NCI-H526 treated with DMSO at 0.1 percent for 48 hours (cell line): ENCODE measurements at places on chromosomes 16 and 17.
A peak's percentile ranks its signal among the peaks of the same experiment; 100 is the strongest.

GRCh38 chr17:80603396-80603795, 58.8 kb downstream of the RPTOR start:
- DNase-seq, result no peak

DNA sequence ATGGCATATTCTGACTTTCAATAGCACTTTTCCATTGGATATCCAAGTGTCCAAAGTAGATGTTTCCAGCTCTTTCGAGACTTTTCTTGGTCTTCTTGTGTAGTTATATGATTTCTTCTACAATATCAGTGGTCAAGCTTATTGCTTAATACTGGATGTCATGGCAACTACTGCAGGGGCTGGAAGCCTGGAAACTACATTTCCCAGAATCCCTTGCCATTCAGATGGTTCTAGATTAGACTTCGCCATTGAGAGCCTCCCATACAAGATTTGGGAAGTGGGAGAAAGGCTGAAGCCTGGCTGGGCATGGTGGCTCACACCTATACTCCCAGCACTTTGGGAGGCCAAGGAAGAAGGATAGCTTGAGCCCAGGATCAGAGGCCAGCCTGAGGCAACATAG, 153.6 kb downstream of the C16orf95 start:
- no peak for DNase-seq

- peak; percentile 21 for DNase-seq
Observed at GRCh38 chr16:57775661-57776469, 26.4 kb downstream of the KIFC3 start.

DNA sequence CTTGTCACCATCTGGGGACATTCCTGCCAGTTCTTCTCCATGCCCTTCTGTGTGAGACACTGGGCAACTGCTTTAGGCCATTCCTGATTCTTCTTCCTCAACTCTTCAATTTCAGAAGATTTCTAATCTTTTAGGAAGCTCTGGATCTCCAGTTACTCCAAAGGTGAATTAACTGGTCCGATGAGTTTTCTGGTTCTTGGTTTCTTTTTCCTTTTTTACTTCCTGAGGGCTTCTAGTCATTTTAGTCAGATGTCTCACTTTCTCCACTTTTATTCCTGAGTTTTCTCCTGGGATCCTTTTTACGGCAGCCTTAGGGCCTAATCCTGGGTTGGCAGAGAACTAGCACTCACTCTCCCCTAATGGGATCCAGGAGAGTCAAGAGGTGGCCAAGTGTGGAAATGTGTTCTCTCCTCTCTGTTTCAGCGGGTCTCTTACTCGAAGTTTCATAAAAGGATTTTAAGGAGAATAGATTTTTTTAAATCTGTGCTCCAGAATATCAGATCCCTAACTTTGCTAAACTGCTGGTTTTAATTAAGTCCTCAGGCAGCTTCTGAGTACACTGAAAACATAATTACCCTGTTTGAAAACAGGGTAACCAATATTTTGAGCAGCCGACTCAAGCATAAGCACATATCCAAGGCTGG, 107.6 kb downstream of the RMI2 start:
- no peak for DNase-seq

DNA sequence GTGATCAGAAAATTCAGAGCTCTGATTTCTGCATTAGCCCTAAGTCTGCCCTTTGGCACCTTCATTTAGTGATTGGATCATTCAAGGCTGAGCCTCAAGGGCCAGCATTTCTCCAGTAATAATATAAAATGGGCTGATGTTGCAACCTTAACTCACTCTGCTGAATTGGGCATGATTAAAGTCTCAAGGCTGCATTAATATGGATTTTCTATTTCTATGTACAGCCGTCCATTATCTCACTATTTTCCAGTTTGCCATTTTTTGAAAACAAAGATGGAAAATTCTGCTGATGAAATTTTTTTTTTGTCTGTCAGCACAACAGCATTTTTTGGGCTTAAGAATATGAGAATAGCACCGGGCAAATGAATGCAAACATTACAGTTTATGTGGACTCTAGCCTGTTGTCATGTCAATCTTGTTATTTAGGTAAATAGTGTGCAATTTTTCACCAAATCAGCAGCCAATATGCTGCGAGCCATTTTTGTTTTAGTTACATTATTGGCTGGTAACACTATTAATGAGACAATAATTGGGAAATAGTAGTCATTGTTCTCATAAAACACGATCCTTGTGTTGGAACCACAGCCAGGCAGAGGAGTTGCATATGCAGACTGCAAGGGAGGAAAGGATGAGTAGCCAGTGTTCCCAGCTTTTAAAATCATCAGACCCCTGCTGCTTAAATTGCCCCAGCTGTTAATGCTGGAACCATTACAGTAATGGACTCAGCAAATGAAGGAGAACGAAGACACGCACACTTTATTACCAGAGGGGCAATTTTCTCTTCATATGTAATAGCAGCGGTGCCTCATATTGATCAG, 10.5 kb downstream of the FTO start:
- no peak for DNase-seq

DNA sequence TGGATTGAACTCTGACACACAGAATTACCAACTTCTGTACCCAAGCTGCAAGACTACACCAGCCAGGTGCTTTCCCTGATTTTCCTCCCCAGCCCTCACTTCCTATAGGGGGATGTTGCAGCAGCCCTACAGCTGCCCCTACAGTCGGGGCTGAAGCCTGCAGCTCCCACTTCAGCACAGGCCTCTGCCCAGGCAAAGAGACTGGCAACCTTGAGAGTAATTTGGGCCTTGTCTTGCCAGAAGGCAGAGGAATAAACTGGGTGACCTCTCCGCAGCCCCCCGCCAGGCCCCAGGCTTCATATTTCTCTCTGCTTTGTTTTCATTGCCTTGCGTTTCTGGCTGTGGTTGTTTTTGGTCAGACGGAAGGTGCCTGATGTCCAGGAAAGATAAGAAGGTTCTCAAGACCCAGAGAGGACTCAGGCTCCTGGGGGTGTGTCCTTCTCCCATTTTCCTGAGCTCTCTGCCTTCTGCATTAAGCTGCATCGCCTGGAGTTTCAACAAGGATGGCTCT, 32.0 kb downstream of the SLC6A4 start:
- no peak for DNase-seq

GRCh38 chr16:16158741-16159374, 64.4 kb downstream of the ABCC6 start:
- DNase-seq, result no peak

- no peak for DNase-seq
Observed at GRCh38 chr16:79607587-79607986, 7.0 kb upstream of the MAF start.

- DNase-seq, result no peak
Observed at GRCh38 chr17:16286009-16286946, 67.0 kb downstream of the CENPV start.

DNA sequence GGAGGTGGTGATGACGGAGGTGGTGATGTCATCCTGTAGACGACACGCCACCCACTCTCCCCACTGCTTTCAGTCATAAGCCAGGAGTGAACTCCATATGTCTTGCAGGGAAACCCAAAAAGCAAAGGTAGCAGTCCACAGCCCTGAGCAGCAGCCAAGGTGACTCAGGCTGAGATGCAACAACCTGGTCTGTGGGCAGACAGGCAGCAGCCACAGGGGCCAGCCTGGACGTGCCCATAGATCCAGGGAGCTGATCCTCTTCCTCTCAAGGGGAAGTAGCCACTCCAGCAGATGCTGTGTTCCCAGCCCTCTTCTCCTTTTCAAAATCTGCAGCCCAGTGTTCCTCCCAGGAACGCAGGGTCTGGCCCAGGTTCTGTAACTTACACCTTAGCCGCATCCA, 17.3 kb upstream of the CIITA start:
- no peak for DNase-seq

DNA sequence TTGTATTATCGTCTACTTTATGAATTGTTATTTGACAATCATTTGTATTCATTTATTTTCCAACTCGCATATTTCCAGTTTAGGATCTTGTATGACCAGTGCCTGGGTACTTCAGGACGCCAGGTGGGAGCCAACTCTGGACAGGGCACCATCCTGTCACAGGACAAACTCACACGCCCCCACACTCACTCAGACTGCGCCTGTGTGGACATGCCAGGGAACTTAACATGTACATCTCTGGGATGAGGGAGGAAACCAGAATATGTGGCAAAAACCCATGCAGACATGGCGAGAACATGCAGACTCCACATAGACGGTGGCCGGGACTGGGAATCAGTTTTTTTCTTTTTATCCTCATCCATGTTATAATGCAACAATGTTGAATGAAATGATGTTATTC, 68.5 kb downstream of the CLEC16A start:
- no peak for DNase-seq

DNA sequence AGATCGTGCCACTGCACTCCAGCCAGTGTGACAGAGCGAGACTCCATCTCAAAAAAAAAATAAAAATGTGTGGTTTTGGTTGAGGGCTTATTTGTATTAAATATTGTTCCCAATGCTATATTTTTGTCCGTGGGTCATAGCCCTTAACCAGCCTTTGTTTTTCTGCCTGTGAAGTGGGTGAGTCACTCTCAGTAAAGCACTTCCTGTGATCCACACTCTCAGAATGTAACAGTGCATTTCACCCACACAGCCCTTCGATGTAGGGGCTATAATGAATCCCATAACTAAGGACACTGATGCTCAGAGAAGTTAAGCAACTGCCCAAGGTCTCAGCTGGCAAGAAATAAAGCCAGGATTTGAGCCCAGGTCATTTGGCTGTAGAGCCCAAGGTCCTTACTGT, 34.7 kb upstream of the POLR3E start:
- no peak for DNase-seq

- DNase-seq, result peak; percentile 39
Observed at GRCh38 chr17:74972107-74972972, at the start of gene HID1. Gene HID1 (minus strand): TSS chr17:74972759. CDS start chr17:74972656, 103 bp downstream.

- DNase-seq, result no peak
Observed at GRCh38 chr17:78414178-78415162, 36.0 kb downstream of the PGS1 start.

- no peak for DNase-seq
Observed at GRCh38 chr17:41551365-41551764, 20.5 kb downstream of the KRT9 start.

- no peak for DNase-seq
Observed at GRCh38 chr16:30526137-30526822, at the start of gene ZNF768. Gene ZNF768 (minus strand): TSS chr16:30526566. CDS start chr16:30526413, 153 bp downstream.

DNA sequence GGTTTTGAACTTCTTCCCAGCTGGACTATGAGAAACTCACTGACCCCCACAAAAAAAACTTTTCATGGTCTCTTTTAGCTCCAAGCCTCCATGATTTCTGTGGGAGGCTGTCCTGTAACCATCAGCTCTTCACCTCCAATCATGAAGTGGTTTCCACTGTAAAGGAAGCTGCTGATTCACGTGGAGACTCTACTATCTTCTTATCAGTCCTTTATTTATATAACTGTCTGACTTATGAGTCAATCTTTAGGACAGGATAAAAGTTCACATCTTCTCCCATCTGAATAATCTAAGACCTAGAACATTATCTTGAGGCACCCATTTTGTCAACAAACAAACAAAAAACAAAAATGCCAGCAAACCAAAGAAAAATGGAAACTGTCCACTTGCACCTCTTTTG, 409.9 kb downstream of the SLC39A11 start:
- no peak for DNase-seq

DNA sequence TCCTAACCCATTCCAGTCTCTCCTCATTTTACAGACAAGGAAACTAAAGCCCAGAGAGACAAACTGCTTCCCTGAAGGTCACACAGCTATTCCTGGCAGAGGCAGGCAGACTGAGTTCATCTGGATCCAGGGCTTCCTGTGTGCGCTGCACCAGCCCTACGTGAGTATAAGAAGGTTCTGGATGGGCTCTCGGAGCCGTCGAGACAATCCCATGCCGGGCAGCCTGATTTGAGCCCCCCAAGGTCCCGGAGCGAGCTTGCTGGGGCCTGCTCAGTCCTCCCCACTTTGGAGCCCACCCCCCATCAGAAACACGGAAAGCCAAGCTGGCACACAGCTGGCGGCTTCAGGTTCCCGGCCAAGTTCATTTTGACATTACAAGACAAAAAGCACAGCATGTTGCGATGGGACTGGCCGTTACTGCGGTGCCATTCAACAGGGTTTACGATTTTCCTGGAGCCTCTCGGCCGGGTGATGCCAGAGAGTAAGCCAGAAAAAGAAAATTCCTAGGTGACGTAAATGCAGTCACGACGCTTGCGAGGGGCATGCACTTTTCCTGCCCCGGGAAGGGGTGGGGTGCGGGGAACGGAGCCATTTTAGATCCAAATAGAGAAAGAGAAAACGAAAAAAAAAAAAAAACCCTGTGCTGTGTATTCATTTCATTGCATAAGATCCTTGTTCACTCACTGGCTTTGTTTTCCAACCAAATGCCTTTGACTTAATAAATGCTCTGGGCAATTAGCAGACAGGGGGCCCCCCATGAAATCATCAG, 167.1 kb upstream of the FOXF1 start:
- no peak for DNase-seq

DNA sequence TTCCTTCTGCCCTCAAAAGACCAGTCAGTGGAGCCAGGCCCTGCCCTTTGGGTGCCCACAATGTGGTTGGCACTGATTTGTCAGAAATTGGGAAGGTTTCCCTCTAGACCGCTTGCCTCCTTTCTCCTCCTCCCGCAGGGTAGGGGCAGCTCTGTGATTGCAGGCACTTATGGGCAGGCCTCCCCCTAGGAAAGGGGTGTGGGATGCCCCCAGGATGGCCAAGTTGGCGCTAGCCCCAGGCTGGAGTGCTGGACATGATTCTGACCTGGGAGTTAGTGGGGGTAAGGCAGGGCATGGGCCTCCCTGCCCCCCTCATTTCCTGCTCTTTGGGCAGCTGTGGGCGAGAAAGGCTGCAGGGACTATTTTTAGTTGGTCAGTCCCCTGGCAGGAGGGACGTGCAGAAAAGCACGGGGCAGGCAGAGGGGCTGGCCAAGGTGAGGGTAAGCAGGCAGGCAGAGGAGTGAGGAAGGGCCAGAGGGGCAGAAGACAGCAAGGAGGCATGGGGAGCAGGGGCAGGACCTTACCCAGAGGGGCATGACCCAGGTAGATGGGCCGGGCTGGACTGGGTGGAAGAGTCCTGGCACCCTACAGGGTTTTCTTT, 3.3 kb downstream of the RARA start:
- DNase-seq, result no peak

DNA sequence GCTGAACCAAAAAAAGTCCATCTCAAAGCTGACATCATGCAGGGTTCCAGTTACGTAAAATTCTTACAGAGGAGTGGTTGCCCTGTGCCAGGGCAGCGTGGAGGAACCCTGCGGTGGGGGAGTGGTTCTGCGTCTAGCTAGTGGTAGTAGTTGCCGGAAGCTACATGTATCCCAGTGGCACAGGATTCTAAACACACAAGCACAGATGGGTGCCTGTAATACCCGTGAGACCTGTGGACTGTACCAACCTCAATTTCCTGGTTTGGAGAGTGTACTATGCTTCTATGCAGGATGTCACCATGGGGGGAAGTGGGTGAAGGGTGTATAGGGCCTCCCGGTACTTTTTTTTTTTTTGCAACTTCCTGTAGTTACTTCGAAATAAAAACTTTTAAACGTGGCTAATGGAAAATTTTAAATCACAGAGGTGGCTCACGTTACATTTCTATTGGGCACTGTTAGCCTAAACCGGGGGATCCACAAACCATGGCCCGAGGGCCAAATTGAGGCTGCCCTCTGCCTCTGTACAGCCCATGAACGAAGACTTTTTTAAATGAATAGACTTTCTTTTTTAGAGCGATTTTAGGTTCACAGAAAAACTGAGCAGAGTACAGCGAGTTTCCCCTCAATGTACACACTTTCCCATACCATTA, 38.5 kb downstream of the TBC1D16 start:
- no peak for DNase-seq

- DNase-seq, result no peak
Observed at GRCh38 chr17:30580916-30581315, 103.7 kb downstream of the GOSR1 start.
